ENCODE measurements at places on chromosomes 2 and 18. TPM values are rescaled to one million over a fixed set of nuclear protein-coding genes. Genes with fewer than 3 reads are reported as not detected.

Gene LYPD6
- 0.16 TPM for polyA plus RNA-seq

Gene AMER3
- 0.46 TPM for polyA plus RNA-seq

Gene TEX44
- not detected for polyA plus RNA-seq

Gene CFC1
- 6.0 TPM for polyA plus RNA-seq

Gene C2orf80
- not detected for polyA plus RNA-seq

Data from adrenal gland (tissue), 19 donors.